Activated naive CD4-positive, alpha-beta T cell treated with Interleukin-2 at 50 U/mL for 16 hours (primary cell): ENCODE measurements at places on chromosomes 5 and 9.

DNA sequence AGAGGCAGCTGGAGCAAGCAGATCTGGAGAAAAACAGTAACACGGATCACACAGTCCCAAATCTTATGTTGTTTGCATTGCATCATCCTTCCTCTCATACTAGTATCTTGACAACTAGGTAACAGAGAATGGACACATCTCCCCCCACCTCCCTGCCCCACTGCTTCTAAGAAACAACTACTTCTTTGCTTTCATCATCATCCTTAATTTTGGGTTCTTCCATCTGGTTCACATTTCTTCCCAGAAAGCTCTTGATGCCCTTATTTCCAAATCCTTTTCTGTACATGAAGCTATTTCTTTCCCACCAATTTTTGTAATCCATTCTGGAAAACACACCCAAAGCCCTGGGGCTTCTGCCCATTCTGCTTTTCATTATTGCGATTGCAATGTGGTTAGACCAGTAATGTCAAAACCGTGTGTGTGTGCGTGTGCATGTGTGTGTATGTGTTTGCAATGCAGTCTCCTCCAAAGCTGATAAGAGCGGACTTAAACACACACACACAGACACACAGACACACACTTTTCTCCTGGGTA lies 254.7 kb upstream of the SLC30A5 start:
- DNase-seq = no peak

DNA sequence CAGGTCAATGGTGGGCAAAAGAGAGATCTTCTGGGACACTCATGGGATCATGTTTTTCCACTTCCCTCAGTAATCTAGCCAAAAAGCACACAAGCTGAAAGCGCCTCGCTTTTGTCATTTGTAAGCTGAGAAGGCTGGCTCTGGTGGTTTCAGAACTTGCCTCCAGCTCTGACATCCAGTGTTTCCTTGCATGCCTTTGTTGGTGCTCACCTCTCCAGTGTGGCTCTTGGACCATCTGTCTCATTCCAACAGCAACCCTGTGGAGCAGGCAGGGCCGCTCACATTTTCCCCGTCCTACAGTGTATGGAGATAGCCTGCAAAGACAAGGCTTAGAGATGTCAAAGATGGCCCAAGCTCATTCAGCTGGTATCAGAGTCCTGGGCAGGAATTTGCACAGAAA lies 160.8 kb upstream of the KLF4 start:
- DNase-seq = no peak

- no peak for DNase-seq
Measured at GRCh38 chr9:137441289-137441934, at the start of gene ENTPD8. Gene ENTPD8, minus strand, starts transcription at chr9:137441357. Its CDS starts 3,072 bp downstream, at chr9:137438285.

GRCh38 chr5:129377504-129377903 lies 82.6 kb upstream of the ADAMTS19 start:
- no peak for DNase-seq

DNA sequence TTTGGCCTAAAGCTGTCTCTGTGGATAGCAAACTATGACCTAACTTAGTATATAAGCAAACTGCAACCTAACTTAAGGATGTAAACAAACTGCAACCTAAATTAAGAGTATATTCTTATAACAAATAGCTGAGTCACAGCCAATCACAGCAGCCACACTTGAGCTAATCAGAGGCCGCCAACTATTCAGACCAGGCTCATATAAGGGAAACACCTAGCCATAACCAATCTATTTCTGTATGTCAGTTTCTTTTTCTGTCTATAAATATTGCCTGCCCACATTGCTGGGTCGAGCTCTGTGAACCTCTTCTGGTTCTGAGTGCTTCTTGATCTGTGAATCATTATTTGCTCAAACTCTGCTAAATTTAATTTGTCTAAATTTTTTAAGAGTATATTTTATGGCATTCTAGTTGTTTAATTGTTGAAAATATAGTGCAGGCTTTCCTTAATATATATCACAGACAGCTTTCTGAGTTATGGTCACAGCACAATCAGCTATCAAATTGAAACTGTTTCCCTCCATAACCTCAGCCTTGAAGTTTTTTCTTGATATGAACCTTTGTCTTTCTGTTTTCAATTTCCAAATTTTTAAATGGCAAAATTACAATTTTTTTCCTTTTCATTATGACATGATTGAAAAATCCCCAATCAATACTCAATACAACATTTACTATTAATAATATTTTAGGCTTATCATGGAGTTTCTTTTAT lies 327.1 kb upstream of the NUDT12 start:
- DNase-seq = no peak

DNA sequence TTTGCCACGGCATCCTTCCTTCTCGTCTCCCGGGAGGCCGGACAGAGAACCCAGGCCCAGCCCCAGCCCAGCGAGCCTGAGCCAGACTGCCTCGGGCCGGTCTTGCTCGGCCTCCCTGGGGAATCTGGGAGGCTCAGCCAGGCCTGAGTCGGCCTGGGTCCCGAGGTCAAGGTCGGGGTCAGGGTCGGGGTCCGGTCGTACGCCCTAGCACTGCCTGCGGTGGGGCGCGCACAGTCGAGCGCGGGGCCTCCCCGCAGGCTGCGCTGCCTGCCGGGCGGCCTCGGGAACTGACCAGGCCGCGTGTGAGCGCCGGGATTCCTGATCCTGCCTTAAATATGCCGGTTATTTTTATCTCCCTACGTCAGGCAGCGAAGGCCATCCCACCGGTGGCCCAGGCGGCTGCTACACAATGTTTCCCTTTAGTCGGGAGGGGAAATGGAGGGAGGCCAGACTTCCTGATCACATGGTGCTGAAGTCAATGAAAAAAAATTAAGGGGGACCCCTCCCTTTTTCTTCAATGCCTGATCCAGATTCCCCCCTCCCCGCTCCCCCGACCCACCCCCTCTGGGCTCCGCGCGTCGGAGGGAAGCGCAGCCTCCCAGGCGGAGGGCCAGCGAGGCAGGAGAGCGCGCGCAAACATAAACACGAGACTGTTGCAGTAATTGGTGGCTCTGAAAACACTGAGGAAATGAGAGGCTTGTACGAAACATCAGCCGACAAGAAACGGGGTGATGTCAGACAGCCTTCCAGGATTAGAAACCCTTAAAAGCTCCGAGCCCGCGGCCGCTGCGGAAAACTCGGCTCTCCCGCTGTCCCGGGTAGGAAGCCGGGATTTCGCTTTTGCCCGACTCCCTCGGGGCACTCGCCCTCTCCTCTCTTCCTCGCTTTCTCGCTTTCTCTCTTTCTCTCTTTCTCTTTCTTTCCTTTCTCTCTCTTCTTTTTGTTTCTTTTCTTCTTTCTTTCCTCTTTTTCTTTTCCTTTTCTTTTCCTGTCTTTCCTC lies 148.2 kb upstream of the KLF4 start:
- no peak for DNase-seq

GRCh38 chr9:98142182-98142907 lies 23.3 kb upstream of the TRIM14 start:
- DNase-seq = no peak

DNA sequence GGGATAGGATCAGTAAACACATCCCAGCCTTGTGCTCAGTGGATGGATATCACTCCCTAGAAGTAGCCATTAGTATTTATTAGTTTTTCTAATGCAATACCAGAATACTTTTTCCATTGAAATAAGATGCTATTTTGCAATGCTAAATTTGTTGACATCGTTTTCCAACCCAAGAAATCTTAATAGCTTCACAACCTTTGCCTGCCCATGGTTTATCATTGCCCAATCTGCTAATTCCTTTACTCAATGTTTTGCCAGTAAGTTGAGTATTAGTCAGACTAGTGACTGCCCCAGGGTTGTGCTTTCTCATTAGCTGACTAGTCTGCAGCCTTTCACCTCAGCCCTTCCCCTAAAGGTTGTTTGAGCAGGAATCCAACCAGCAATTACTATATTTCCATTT lies 62.9 kb downstream of the NREP start:
- no peak for DNase-seq
